WTC11 (cell line): ENCODE measurements at places on chromosomes 2 and 18.

DNA sequence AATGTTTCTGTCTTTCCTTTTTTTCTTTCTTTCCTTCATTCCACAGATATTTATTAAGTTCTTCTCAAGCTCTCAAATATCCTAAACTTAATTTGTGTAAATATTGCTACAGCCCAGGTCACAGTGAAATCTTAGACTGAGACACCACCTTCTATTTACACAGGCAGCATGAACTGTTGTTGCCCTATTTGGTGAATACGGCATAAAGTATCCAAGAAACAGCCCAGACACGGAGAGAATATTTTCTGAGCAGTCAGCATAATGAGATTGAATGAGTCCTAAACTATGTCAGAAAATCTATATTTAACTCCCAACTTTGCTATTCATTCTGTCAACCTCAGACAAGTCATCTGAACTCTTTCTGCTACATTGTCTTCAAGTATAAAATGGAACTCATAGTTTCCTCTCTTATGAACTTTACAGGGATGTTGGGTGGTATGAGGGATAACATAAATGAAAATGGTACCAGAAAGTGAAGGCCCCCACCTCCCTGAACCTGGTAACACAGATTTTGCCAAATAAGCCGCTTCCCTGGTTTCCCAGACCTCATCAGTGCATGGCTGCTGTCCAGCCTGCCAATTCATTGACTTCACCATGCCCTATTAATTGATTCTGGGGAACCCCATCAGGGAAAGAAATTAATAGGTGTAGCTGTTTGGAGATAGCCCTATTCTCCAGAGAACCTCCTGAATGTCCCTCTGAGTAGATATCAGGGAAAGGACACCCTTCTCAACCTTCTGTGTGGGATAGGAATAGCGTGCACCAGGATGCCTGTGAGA lies 235.9 kb downstream of the SETBP1 start:
- DNase-seq: no peak

GRCh38 chr2:68722712-68723111 lies 11.9 kb upstream of the ARHGAP25 start:
- peak; percentile 32 for DNase-seq

GRCh38 chr18:39345321-39345720 lies 1779.7 kb upstream of the CELF4 start:
- no peak for DNase-seq

DNA sequence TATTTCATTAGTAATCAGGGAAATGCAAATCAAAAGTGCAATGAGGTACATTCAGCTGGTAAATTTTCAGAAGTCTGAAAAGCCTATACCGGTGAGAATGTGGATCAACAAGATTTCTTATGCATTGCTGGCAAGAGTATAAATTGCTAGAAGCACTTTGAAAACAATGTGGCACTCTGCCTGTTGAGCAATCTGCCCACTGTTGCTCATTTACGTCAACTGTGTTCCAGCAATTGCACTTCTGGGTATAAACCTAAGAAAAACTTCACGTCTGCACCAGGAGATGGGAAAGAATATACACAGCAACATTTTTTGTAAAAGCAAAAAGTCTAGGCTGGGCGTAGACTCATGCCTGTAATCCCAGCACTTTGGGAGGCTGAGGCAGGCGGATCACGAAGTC lies 40.8 kb downstream of the MTERF4 start:
- no peak for DNase-seq

GRCh38 chr18:28040716-28041115 lies 136.2 kb downstream of the CDH2 start:
- DNase-seq: no peak

- DNase-seq: no peak
Measured at GRCh38 chr2:20823917-20824316, 1.0 kb upstream of the LDAH start.

DNA sequence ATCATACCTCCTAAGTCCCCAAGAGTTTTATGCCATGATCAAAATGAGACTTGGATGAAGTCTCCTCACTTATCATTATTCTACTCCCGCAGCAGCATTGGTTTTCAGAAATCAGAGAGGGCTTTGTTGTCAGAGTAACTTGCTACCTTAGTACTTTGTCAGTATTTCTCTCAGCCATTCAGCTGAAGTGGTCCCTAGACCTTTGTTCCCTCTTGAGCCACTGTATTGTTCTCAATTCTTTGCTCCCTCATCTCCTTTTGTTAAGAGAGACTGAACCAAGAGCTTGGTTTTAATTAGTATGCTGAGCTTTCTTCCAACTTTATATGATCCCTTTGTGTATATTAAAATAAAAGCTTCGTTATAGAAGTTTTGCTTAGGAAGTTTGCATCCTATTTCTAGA lies 133.4 kb downstream of the DOCK10 start:
- no peak for DNase-seq

DNA sequence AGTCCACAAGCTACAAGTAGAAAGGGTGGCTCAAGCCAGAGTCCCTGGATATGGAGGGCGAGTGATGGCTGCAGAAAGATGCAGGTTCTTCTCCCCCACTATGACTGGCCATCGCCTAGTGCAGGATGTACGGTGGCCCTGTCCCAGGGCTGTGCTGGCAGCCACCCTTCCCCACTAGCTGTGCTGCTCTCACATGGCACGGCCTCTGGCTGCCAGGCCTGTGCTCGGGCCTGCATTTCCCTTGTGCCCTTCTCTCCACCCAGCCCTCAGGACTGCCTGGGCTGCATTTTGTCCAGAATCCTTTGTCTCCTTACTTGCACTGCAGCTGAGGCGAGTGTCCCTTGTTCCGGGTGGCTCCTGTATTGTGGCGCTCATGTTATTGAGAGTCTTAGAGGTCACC lies 1.6 kb upstream of the RAMP1 start:
- DNase-seq: no peak

GRCh38 chr18:57901825-57902589 lies 98.9 kb upstream of the ATP8B1 start:
- no peak for DNase-seq

- no peak for DNase-seq
Measured at GRCh38 chr2:191854382-191855372, 7.8 kb upstream of the CAVIN2 start.

DNA sequence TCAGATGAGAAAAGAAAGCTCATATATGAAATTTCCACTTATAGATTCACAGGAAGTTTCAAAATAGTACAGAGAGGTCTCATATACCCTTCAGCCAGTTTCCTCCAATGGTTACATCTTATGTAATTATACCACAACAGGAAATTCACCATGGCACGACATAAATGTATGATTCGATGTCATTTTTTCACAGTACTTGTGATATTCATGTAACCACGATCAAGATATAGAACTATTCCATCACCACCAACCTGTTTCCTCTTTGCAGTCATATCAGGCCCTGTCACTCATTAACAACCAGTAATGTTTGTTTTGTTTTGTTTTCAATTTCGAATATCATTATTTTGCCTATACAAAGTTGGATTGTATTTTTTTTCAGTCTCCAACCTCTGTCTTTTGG lies 314.3 kb upstream of the POU3F3 start:
- no peak for DNase-seq

- DNase-seq: no peak
Measured at GRCh38 chr2:29082804-29083495, 8.6 kb upstream of the PCARE start.

- no peak for DNase-seq
Measured at GRCh38 chr18:48661421-48661820, 122.6 kb downstream of the CTIF start.

DNA sequence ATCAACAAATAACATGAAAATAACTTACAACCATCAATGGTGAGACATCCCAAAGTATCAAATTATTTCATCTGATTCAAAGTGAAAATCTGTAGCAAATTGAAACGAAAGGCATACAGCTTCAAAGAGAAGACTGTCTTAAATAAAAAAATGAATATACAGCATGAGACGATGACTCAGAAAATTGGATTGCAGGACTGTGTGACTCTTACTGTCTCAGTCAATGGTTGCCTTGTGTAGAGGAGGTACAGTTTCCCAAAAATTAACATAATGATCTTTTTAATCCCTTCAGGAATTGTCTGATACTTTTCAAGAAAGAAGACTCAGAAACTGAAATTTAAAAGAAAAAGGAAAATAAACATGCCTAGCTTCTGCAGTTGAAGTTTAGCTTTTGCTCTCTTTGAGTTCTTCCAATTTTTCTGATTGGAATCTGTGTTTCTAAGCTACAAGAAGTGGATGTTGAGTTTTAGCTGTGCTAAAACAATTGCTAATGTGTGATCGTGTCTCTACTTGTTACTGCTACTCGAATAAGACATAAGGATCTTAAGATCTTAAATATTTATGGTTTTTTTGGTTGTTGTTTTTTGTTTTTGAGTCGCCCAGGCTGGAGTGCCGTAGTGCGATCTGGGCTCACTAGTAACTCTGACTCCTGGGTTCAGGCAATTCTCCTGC lies 41.1 kb upstream of the EPB41L3 start:
- no peak for DNase-seq

GRCh38 chr2:227450311-227450841 lies 21.6 kb upstream of the AGFG1 start:
- no peak for DNase-seq

DNA sequence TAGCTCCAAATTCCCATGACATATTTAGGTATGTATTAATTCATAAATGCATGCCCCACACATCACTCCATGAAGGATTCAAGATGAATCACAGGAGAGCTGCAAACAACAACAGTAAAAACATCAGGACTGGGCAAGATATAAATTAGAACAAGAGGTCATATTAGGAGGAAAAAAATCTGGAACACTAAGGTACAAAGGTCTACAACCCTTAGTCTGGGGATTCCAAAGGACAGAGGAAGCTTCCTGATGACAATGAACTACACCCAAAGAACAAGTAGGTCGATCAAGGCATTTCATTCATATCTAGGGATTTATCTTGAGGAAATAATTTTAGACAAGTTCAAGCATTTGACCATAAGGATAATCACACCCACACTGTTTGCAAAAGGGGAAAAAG lies 14.5 kb downstream of the VPS4B start:
- no peak for DNase-seq

DNA sequence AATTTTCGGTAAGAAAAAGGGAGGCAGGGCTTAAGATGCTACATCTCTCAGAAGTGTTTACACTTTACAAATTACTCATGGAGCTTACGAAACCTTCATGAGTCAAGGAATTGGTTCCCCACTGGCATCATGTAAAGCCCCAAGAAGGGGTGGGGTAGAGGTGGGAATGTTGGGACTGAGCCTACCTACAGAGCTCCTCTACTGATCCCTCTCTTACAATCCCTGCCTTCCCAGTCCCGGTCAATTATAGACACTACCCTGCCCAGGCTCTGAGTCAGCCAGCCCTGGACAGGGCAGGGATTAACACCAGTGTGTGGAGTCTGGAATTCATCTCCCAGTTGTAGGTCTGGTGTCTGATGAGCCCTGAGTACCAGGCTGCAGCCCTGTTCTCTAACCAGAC lies 248.9 kb downstream of the PAX3 start:
- no peak for DNase-seq

- DNase-seq: no peak
Measured at GRCh38 chr2:207149249-207150213, 16.2 kb downstream of the KLF7 start.

GRCh38 chr2:148521181-148521580 lies 123.4 kb upstream of the EPC2 start:
- no peak for DNase-seq

GRCh38 chr2:11687736-11688135 lies 17.7 kb upstream of the NTSR2 start:
- DNase-seq: no peak

GRCh38 chr2:31693882-31694281 lies 113.1 kb upstream of the SRD5A2 start:
- DNase-seq: no peak

GRCh38 chr18:23619388-23619881 lies 33.1 kb upstream of the NPC1 start:
- DNase-seq: peak; percentile 49

- DNase-seq: no peak
Measured at GRCh38 chr2:202679980-202680379, 45.2 kb downstream of the FAM117B start.

DNA sequence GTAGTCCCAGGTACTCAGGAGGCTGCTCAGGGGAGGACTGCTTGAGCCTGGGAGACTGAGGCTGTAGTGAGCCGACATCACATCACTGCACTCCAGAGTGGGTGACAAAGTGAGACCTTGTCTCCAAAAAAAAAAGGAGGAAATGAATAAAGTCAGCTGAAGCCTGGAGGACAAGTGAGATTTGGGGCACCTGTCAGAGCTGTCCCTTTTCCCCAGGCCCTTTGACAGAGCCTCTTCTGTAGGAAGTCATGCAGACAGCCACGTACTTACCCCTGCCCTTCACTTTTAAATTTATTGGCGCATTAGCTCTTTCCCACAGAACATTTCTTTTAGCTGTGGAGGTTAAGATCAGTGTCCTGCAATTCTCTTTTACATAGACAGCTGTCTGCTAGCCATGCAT lies 151.0 kb upstream of the DNMT3A start:
- no peak for DNase-seq

DNA sequence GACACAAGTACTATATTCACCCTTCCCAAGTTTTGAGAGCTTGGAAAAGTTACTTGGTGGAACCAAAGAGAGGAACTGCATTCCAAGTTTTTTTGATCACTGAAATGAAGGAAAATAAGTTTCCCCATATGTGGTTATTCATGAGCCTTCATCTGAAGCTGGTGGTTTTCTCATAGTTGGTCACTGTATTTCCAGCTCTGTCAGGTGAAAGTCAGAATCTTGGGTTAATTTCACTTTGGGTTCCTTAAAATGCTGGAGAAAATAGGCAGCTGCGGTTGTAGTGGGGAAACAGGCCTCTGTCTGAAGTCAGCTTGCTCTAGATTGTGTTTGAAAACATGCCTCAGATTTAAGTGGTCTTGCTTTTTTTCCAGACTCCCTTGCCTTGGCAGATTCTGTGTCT lies 200.5 kb downstream of the HRH4 start:
- DNase-seq: no peak

- no peak for DNase-seq
Measured at GRCh38 chr2:230666446-230666845, 46.2 kb upstream of the CAB39 start.

DNA sequence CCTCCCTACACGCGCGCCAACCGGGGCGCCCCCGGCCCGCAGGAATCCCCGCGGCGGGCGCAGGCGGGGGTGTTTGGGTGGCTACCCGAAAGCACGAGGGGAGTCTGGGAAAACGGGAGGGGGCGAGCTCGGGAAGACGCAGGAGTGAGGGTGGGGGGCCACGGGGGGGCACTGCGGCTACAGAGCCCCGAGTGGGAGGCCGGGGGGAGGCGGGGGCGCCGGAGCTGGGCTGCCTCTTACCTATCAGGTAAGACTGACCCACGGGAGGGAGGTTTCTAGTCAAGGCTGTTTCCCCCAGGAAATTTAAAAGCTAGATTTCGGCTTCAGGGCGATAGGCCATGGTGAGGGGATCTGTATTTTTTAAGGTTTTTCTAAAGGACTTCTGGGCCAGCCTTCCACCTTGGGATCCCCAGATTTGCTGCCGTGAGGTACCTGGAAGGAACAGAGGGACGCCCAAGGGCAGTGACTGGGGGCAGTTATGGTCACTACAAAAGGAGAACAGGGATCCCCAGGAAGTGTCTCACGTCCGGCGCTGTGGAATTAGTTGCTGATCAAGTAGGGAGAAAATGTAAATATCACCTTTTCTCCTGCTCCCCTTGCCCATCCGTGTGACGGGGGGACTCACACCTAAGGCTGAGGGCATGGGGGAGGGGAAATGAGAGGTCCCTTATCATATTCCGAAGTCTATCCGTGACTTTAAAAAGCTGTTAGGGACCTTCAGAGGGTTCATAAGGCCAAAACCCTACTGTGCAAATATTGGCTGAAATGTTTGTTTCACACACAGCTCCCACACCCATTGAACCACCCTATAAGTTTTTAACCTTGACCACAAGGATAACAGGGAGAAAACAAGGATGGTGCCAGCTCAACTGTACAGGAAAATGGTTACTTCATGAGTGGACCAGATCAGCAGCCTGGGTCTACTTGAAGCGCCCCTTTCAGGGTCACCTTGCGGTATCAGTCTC lies 638 bp upstream of the IRS1 start:
- DNase-seq: no peak
